Esophagus squamous epithelium (tissue), 5 donors: ENCODE measurements at places on chromosomes 7 and 10.

- no peak for DNase-seq
Measured at GRCh38 chr7:33726582-33726981, 178.8 kb upstream of the BMPER start.

- DNase-seq: no peak
Measured at GRCh38 chr7:142927949-142928348, 5.6 kb downstream of the TRPV5 start.

GRCh38 chr7:50339990-50340500 lies 35.5 kb downstream of the IKZF1 start:
- no peak for DNase-seq

DNA sequence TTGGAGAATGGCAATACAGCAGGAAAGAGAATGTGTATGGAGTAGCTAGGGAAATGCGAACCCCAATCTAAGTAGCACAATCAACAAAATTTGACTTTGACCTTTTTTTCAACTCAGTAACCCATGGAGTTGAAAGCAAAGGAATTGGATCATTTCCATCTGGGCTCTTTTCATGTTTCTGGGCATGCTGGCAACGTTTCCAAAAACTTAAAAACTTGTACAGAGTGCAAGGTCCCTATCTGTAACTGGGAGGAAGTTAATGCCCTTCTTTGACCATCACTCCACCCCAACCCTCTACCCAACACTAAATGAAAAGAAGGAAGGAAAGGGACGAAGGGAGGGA lies 1.3 kb upstream of the HIBADH start:
- no peak for DNase-seq

DNA sequence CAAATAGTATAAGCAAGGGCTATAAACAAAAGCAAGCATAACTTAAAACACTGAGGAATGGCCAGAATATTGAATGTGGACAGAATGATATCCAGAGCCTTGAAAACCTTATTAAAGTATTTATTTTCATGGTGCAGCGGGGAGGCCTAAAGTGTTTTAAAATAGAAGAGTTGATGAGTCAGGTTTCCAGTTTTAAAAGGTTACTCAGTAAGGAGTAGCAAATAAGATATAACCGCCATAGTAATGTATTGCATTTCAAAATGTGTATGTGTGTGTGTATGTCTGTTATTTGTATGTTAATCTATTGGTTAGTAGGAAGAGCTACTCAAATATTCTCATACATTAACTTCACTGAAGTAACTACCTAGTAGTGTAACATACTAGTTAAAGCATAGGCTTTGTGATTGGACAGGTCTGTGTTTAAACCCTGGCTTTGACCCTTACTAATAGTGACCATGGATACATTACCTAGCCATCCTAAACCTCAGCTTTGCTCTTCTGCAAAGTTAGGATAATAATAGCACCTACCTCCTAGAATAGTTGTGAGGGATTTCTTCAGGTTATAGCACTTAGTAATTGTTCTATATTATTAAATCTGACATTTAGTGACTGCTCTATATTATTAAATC lies 16.9 kb downstream of the CUTC start:
- DNase-seq: no peak
